Hepatocyte (in vitro differentiated cells): ENCODE measurements at places on chromosomes 1 and 21. TPM values are rescaled to one million over a fixed set of nuclear protein-coding genes. Genes with fewer than 3 reads are reported as not detected.

The SPTA1 gene
- total RNA-seq: 0.03 and 0.04 TPM in 2 replicates

DNA sequence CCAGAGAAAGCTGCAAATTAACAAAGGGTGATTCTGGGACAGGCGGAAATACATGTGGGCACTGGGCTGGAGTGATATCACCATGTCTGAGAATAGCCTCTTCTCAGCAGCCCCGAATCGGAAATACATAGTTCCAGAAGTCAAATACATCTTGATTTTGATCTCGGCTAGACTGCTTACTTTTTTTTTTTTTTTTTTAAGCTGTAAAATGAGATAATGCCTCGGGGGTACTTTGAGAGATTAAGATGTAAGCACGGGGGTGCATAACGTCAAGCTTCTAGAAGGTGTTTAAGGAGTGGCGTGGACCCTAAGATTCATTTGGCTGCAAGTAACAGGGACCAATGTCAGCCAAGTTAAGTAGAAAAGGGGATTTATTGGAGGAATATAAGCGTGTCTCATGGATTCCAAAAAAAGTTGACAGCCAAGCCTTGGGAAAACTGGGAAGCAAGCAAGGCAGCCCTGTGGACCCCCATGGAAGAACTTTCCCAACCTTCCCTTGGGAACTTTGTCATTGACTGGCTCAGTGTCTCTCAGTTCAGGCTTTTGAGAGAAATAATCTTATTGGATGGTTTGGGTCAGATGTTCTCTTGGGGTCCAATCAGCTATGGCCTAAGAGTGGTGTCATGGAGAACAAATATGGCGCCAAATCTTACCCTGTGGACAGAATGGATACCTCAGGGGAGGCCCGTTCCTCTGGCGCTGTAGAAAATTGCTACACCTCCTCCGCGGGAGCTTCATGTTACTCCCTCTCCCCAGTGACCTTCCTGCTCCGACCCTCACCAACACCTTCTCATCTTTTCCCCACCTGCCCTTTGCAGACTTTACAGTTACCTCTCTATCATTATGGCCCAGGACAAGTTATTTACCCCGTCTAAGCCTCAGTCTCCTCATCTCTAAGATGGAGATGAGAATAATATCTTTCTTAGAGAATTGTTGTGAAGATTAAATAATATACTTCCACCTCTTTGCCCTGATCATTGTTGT, 186.6 kb downstream of the KAZN start:
- no peaks in the 10 kb centered on the region for H3K27me3 ChIP-seq
- peak overlapping the region; percentile 81 for H3K27ac ChIP-seq
- no peak for DNase-seq

The ATP6V1G3 gene
- not detected in 2 replicates for total RNA-seq

- H3K27me3 ChIP-seq: no peaks in the 10 kb centered on the region
- DNase-seq: no peak
- H3K27ac ChIP-seq: no peak overlapping the region
Measured at GRCh38 chr1:188906921-188907641, 1570.6 kb downstream of the BRINP3 start.

GRCh38 chr1:6956488-6957159, 171.4 kb downstream of the CAMTA1 start:
- H3K27me3 ChIP-seq: peaks cover 2% of the 10 kb centered on the region
- DNase-seq: no peak
- no peak overlapping the region for H3K4me3 ChIP-seq
- no peaks in the 10 kb centered on the region for H3K36me3 ChIP-seq
- no peak overlapping the region for H3K27ac ChIP-seq
- H3K4me1 ChIP-seq: peaks cover 15% of the 10 kb centered on the region

The LPAR3 gene
- 1.8 and 2.7 TPM in 2 replicates for total RNA-seq
